Putamen (tissue), 1 donor: ENCODE measurements at places on chromosomes 4 and X.

DNA sequence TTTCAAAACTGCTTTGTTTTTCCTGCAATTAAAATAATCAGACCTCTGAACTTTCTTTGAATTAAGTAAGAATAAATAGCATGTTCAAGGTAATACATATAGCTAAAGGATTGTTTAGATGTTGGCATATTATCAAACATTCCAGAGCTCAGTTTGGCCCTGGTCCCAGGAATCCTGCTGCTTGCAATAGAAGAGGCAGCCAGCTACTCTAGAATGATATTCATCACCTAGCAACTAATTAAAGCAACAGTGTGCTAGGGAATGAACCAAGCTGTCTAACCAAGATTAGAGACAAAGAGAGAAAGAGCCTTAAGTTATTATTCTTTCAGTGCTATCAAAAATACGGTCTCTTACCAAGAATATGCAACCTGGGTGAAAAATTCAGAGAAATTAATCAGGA, 460.9 kb downstream of the GABRG1 start:
- peak; percentile 19 for DNase-seq

GRCh38 chrX:79556800-79557199, 189.7 kb upstream of the ITM2A start:
- peak; percentile 55 for DNase-seq

GRCh38 chrX:56986138-56986537, 9.2 kb downstream of the SPIN3 start:
- no peak for DNase-seq

- no peak for DNase-seq
These were observed 211.2 kb downstream of the COX18 start for GRCh38 chr4:72858328-72858727.

DNA sequence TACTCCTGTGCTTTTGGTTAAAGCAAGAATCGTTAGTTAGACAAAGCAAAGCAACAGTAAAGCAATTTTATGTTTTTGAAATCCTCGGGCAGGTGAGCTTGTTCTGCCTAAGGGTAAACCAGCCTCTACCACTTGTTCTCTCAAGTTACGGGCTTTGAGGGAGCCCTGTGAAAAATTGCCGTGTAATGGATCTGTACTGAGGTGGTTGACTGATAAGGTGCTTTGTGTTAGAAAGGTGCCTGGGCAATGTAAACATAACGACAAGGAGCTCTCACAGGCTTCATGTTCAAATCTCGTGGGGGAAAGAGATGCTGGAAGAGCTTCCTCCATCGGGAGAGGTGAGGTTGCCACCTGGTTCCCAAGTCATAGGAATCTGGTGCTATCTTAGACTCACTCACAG, 111.8 kb downstream of the TRAPPC11 start:
- no peak for DNase-seq

GRCh38 chrX:72308566-72309296, 3.0 kb upstream of the CITED1 start:
- DNase-seq = peak; percentile 6

GRCh38 chrX:71225009-71225408, 2.0 kb downstream of the GJB1 start:
- no peak for DNase-seq

DNA sequence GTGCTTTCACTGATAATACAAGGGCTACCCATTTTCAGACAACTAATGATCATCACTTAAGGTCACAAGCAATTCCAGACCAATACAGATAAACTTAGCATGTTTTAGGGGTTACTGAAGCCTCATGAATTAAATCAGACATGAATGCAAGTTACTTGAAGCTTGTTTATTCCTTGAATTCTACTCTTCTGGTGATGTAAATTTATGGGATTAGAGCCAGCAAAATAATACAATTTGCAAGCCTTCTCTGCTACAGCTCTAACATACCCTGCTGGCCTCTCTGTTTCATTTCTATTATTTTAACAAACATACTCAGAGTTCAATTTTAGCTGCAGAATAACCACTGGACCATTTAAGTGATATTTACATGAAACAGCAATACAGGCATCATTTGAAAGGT, 60.7 kb downstream of the PCDH19 start:
- DNase-seq = no peak

GRCh38 chr4:54192811-54193210, 36.3 kb upstream of the PDGFRA start:
- no peak for DNase-seq

GRCh38 chr4:150923945-150924344, 91.1 kb downstream of the LRBA start:
- no peak for DNase-seq

GRCh38 chr4:101393256-101393655, 45.9 kb upstream of the PPP3CA start:
- no peak for DNase-seq

GRCh38 chr4:135966936-135967335, 1565.4 kb downstream of the PCDH18 start:
- DNase-seq = no peak

DNA sequence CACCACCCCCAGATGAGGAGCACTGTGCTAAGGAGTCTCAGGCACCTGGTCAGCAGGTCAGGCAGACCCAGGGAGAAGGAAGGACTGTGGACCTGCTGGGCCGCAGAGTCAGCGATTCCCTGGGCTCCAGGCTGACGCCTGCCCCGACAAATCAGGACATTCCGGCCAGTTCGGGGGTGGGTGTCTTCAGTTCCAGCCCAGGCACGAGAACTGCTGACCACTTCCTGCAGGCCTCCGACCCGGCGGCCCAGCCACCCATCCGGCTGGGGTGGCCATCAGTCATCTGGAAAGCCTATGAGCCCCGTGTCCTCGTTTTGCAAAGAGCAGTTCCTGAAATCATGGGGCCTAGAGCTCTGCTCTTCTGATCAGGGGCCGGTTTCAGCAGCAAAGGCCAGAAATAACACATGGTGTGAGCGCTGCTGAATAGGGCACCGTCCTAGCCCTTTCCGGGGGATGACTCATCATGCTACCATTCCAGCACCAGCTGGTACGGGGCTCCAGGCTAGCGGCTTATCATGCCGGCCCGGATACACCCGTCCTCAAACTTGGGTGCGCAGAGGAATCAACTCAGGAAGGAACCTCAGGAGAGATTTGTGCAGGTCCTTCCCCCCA, 7.8 kb upstream of the SH3TC1 start:
- DNase-seq = peak; percentile 52

DNA sequence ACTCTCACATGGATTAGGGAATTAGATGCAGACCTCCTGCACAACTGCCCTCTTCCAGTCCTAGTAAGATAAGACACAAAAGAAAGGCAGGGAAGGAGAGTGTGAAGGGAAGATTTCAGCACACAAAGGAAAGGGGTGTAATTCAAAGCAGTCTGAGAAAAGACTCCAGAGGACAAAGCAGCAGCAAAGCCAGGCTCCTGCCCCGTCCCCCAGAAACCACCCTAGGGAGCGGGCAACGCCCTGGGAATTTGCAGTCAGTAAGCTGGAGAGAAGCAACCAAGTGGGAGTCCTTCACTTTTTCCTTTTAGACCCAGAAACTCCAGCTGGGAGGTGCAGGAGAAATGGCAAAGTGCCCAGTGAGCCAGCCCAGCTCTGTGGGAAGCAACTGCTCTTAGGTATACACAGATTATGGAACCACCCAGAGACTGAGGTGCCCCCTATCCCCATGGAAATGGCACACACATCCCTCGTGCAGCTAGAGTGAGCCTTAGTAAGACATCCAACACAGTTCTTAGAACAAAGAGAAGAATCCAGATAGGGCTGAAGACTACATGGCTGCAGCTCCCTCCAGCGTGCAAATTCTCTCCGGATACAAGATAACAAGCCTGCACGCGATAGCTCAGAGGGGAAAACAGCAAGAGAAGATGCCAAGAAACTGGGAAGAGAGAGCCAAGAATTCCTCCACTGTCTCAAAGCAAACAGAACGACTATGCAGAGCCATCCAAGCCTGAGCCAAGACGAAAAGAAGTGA, 26.5 kb upstream of the IRAK1 start:
- DNase-seq = no peak

DNA sequence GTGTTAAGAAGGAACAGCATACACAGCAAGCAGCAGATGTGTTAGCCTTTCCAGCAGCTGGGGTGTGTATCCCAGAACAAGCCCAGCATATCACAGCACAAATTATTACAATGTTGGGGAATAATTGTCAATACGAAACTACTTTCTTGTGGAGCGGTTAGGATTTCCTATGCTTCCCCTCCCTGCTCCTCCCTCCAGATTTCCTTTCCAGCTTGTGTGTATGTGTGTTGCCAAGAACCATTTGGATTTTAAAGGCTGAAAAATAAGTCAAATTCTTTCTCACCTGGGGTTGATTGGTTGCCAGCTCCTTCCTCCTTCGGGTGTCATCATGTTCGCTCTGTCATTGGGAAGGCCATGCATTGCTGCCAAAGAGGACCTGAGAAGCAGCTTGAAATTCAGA, 178.2 kb upstream of the FRMPD4 start:
- no peak for DNase-seq

DNA sequence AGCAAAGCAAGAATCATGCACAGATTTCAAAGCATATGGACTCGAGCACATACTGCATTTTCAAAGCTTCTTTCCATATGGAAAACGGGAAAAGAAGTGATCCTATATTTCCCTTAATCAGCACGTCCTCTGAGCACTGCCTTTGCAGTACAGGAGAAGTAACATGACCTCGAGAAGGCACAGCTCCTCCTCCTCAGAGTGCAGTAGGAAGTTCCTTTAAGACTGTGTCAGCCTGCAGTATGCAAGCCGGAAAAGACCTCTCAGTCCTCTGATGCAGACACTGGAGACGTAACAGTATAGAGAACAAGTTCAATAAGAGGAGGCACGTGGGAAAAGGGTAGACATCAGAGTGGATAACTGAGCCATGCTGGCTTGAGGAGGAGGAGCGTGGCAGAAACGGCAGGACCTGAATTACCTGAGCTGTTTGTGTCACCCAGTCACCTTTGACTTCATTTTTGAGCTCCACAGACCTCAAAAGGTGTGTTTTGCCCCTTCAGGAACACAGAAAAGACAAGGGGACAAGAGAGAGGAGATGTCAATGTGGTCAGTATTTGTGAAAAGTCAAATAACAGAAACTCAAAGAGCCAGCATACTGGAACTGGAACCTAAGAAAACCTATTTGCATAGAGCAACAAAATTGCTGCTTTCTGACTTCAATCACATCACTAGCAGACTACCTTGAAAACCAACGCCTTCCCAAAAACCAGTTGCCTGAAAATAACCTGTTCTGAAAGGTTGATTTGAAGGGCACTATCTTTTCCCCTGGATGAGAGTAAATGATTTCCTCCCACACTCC, 20.8 kb downstream of the IRF2 start:
- peak; percentile 35 for DNase-seq

- no peak for DNase-seq
These were observed 62.9 kb downstream of the MID1IP1 start for GRCh38 chrX:38864165-38864564.

DNA sequence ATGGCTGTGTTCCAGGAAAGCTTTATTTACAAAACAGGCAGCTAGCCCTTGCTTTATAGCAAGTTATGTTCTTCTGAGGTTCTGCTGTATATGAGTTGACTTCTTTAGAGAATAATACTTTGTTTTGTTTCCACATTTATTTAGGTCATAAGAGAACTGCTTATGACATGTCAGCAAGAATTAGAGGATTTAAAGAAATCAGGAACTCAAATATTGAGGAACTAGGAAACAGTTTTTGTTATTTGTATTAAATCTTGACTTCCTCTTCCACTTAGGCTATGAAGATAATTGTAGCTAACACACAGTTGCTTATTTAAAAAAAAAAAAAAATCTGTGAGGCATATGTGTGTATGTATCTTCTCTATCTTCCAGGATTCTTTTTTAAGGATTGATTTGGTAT, 14.3 kb downstream of the ZRSR2 start:
- no peak for DNase-seq

GRCh38 chr4:184167576-184167975, 50.1 kb downstream of the ENPP6 start:
- no peak for DNase-seq

- DNase-seq = no peak
These were observed 18.0 kb downstream of the STARD8 start for GRCh38 chrX:68665502-68665901.

GRCh38 chr4:3871181-3871852, 105.1 kb downstream of the ADRA2C start:
- no peak for DNase-seq

GRCh38 chrX:38474543-38474942, 86.8 kb upstream of the TSPAN7 start:
- no peak for DNase-seq

DNA sequence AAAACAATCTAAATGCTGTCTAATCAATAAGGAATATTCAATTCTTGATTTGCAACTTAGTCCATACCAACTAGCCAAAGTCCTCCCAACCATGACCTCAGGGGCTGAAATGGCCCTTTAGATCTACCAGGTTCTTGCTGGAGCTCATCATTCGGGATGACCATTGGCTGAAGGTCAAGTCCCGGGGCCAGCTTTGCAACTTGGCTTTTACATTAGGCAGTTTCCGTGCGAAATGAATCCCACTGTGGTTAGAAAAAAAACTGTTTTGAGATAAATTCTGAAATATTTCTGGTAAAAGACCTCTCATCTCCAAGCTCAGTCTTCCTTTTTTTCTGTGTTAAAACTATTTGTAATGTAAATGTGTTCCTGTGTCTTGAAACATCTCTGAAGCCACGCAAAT, 178.6 kb downstream of the TENM3 start:
- DNase-seq = no peak

- DNase-seq = no peak
These were observed 94.5 kb upstream of the IL13RA1 start for GRCh38 chrX:118632862-118633261.

DNA sequence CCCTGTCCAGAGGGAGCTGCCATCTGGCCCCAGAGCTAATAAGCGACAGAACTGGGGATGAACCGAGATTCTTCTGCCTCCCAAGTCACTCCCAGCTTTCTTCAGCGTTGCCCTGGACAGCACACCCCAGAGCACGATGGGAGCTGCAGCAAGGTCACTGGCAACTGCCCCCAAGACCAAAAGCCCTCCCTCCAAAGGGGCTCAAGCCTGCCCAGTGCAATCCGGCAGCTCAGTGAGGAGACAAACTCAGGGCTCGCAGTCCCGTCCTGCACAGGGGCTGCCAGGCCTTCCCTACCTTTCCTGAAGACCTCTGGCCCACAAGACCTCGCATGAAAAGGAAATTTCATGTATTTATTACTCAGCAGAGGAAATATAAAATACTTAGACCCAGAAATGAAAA, 174.8 kb downstream of the BCOR start:
- no peak for DNase-seq

DNA sequence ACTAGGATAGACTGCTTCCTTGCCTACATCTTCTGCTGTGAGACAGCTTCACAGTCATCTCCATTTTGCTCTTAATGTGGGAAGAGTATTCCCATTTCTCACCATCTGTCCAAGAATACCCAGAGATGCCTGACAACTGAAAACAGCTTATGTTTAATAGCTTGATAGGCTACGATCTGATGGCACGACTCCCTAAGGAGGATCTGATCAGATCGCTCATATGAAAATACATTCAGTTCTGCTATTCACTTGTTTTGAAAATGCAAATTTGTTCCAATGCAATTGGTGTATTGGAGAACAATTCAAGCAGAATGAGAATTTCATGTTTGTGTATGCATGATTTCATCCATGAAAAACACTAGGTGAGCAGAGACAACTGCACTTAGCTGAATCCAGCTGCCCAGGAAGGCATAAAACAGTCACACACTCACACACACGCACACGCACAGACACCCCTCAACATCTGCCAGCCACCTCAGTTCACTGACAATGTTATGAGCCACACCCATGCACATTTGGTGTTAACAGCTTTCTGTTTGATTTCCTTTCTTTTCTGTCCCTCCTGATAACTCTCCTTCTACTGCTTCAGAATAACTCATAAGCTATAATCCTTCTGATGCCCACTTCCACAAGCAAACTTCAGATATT, 29.6 kb downstream of the TRIML1 start:
- no peak for DNase-seq
